Stimulated activated CD4-positive, alpha-beta T cell treated with anti-CD3 and anti-CD28 coated beads, Interleukin-4, amount 100 ng/mL, for 4 hours (primary cell): ENCODE measurements at places on chromosomes 7 and 10.

- no peak for DNase-seq
These were observed 60.4 kb downstream of the NUDCD3 start for GRCh38 chr7:44430054-44430453.

DNA sequence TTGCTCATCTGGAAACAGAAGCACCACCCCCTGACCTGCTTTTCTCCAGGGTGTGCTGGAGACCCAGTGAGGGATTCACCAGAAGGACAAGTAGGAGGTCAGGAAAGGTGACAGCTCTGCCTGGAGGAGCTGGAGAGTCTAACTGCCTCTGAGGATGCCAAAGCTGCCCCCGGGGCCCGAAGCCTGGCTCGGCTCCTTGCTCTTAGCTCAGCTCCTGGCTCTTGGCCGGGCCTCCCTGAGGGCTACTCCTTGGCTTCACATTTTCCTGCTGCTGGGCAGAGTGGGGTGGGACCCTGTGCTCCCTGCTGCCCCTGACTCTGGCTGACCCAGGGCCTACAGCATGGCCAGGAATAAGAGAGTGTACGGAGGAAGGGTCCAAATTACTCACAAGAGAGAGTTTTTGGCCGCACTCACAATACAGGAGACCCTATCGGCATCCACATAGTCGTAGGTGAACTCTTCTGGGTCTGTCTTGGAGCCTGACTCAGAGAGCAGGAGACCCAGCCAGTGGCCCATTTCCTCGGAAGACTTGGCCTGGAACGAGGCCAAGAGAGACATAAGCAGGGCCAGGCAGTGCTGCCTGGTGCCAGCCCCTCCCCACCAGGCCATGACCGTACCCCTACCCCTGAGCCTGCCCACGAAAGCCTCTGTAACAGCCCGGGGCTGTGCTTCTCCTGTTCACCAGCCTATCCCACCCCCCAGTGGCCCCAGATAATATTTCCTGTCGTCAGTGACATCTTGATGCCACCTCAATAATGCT lies 63.1 kb downstream of the VWA2 start:
- no peak for DNase-seq

GRCh38 chr7:130087364-130087763 lies 17.0 kb downstream of the KLHDC10 start:
- no peak for DNase-seq

GRCh38 chr7:36506130-36506798 lies 116.6 kb downstream of the ANLN start:
- no peak for DNase-seq

DNA sequence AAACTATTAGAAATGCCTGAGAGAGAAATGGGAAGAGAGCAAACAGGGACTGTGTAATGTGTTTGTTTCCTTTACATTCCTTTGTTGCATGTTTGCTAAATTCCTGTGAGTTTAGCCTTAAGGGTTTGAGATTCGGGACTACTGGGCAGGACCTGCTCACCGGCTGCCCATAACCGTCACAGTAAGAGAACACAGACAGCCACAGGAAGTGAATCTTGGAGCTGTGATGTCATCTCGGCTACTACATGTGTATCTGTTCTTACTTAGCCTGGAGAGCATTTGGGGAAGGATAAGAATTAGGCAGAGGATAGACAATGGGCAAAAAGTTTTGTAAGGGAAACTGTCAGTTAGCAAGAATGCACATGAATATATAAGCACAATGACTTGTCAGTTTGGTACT lies 485.1 kb upstream of the KLF6 start:
- DNase-seq = no peak
